ENCODE measurements at places on chromosomes 16 and 17.
A peak's percentile ranks its signal among the peaks of the same experiment; 100 is the strongest.

GRCh38 chr17:59435238-59435637, 103.8 kb downstream of the YPEL2 start:
- DNase-seq, result no peak

DNA sequence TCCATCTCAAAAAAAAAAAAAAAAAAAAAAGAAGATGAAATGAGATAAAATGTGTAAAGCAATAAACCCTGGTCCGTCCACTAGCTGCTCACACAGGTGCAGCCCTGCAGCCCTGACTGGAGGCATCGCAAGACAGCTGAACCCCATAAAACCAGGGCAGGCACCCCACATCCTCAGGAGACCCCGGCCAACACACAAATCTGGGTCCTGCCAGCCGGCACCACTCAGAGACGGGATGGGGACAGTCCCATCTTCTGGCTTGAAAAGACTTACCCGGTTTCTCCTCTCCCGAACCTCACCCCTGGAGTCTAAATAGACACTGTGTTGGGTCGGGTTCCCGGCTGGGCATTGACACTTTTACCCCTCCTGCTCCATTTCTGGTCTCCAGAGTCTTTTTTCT, 52.7 kb upstream of the TNRC6C start:
- no peak for DNase-seq

DNA sequence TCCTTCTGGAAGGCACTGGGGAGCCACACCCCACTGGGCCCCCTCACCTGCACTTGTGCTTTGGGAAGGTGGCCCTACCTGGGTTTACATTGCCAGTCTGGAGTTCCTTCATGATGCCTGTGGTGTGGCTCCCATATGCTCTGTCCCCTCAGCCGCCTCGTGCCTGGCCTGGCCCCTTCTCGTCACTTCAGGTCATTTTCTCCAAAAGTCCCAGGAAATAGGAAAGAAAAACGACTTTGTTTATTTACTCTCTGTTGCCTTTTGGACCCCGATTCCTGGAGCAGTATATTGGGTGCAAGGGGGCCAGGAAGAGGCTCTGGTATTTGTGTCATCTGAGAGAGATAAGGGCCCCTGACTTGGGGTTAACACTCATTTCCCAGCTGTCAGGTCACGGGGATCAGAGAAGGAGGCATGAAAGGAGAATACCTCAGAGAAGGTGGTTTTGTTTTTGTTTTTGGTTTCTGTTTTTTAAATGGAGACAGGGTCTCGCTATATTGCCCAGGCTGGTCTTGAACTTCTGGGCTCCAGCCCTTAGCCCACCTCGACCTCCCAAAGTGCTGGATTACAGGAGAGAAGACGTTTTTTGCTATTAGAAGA, 4.7 kb downstream of the SOCS3 start:
- no peak for DNase-seq

DNA sequence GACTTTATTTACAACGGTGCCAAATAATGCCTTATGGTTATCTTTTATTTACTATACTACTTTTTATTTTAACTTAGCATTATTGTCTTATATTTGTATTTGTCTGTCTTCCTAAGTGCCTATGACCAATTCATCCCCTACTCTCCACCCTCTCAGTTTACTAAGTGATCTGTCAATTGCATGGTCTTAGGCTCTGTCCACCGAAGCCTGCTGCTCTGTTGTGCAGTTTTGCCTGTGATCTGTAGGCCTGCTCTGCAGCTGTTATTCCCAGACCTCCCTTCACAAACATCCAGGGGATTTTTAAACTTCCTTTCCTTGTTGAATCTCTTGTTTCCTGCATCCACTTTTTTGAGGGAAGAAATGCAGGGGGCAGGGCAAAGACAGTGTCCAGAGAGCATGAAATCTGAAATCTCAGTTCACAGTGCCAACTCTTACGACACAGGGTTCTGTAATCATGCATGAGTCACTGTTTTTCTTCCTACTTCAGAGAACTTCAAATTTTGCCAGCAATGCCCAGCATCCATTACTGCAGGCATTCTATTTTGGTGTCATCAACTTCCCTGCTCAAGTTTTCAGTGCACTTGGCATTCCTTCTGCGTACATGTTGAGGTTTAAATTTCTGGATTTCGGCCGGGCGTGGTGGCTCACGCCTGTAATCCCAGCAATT, 11.4 kb downstream of the SLFN5 start:
- no peak for DNase-seq

GRCh38 chr17:14752011-14752410, 451.1 kb downstream of the HS3ST3B1 start:
- no peak for DNase-seq

- DNase-seq, result no peak
Observed at GRCh38 chr16:16124438-16124837, 98.9 kb downstream of the ABCC6 start.

DNA sequence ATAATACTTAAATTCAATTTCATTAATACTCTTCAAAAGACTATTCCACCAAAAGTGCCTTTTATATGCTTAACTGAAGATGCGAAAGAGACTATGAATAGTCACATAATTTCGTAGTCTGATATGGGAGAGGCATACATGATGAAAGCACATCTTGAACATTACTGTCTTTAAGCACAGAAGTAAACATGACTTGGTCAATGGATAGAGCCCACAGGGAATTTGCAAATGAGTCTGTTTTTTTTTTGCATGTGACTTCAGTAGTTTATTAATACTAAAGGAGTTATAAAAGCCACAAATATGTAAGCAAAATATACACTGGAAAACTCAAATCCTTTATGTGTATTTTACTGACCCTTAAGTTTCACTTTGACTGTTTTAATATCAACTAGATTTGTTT, 15.9 kb downstream of the ADPRM start:
- DNase-seq, result no peak

DNA sequence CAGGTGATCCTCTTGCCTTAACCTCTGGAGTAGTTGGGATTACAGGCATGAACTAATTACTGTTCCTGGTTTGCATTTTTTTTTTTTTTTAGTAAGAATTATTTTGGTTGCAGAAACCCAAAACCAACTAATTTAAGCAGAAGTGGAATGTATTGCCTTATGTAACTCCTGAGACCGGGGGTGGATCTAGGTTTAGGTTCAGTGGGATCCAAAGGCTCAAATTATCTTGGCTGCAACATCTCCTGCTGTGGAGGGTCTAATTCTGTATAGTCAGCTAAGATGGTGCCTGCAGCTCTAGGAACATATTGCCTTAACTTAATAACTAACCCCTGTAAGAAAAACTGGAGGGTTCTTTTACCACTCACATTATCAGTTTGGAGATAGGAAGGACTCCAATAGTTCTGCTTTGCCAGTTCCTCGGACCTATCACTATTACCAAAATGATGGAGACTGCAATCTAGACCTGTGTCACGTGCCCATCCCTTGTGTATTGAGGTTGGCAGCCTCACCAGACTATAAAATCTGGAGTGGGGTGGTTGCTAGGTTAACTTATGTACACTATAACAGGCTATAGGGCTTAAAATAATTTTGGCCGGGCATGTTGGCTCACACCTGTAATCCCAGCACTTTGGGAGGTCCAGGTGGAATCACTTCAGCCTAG, 8.5 kb downstream of the SNTB2 start:
- DNase-seq, result no peak

DNA sequence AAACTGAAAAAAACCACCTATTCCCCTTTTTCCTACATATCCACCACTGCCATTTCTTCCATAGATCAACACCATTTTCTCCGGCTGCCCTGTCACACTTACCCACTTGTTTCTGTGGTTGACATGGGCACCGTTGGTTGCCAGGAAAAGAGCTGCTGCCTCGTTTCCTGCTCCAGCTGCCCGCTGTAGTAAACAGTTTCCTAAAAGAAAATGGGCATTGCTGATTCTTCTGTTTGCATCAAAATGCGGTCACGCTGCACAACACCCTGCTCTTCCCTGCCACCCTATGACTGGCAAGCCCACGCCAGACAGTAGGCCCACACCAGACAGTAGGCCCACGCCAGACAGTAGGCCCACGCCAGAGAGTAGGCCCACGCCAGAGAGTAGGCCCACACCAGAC, 46.3 kb downstream of the CYB5D2 start:
- no peak for DNase-seq

DNA sequence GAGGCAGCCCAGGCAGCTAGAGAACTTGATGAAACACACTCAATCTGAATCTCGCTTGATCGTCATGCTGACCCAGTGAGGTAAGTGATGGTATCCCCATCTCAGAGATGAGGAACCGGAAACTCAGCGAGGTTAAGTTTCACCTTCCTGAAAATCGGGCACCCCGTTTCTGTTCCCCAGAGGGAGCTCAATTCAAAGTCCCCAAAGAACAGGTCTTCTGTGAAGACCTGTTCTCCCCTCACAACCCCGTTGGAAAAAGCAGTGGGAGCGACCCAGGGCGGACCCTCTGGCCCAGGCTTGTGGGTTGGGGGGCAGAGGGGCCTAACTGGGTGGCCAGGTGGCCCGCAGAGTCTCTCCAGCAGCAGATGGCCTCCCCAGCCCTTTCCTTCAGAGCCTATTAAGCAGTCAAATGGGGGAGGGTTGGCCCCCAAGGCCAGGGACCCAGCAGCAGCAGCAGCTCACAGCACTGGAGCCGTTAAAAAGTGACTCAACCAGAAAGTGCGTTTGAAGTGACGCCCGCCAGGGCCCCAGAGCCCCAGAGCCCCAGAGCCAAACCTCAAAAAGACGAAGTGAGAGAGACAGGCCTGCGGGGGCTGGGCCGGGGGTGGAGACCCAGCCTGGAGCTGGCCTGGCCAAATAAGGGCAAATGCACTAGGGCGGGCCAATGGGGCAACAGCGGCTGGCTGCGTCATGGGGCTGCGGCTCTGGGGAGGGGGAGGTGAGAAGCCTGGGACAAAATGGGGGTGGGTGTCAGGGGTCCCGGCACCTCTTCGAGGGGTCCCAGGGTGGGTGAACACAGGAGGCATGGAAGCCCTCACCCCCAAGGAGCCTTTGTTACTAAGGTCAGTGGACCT, 9.2 kb upstream of the TSPOAP1 start:
- no peak for DNase-seq

- peak; percentile 99 for DNase-seq
Observed at GRCh38 chr17:3004150-3004801, 59.1 kb downstream of the OR1D5 start.

GRCh38 chr17:11719856-11720255, 121.6 kb downstream of the DNAH9 start:
- no peak for DNase-seq

GRCh38 chr16:88380099-88380498, 2.7 kb upstream of the ZNF469 start:
- no peak for DNase-seq

DNA sequence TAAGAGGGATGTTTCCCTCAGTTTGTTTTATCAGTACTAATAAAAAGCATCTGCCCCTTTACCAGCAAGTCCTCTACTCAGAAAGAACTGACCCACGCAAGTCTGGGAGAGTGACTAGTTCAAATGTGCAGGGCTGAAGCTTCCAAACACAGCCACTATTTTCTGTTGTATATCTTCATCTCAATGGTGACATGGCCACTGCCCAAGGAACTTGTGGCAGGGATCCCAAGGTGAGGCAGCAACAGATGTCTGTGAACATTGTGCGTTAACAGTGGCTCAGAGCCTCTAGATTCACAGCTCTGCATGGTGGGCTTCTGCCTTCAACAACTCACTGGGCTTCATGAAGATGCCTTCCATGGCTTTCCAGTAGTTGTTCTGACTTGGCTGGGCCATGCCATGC, 3.7 kb upstream of the BLTP2 start:
- DNase-seq, result no peak

GRCh38 chr17:18905226-18905625, 46.7 kb upstream of the SLC5A10 start:
- DNase-seq, result no peak

DNA sequence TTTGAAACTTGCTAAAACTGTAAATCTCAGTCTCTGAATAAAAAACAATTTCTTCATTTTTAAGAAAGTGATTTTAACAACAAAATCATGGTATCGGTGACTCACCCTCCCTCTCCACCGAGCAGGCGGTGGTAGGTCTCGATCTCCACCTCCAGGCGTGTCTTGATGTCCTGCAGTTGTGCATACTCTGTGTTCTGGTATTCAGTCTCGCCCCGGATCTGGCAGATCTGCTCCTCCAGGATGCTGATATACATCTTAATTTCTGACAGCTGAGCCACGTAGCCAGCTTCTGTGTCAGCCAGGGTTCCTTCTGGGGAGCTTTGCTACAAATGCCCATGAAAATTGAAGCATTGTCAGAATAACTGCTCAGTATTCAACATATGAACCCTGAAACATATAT, 15.4 kb upstream of the KRT24 start:
- no peak for DNase-seq
